ENCODE measurements at places on chromosomes 7 and 10.
A peak's percentile ranks its signal among the peaks of the same experiment; 100 is the strongest.

DNA sequence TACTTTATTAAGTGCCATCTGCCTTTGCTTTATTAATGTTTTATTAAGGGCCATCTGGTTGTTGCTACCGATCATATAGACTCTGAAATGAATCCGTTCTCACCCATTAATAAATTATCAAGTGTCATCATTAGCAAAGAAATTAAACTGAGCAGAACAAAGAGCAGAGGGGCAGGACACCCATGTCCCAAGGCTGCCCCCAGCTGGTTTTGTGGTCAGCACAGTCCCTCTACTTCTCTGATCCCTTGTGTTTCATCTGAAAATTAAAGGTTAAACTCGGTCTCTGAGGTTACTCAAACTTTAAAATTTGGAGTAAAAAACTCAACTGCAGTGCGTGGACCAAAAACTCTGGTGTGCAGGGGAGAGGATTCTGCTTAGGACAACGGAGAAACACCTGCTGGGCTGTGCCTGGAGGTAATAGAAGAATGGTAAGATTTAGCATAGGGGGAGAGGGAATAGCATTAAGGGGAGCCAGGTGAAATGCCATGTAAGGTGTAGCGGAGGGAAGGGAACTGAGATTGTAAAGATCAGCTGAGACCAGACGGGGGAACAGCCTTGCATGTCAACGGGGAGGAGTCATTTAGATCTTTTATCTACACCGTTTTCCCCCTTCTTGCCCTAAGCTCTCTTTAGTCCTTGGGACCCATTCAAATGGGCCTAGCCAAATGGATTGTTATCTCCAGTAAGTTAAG lies 10.8 kb upstream of the GSDME start:
- DNase-seq, result no peak

GRCh38 chr10:366186-366585 lies 230.9 kb downstream of the ZMYND11 start:
- no peak for DNase-seq

DNA sequence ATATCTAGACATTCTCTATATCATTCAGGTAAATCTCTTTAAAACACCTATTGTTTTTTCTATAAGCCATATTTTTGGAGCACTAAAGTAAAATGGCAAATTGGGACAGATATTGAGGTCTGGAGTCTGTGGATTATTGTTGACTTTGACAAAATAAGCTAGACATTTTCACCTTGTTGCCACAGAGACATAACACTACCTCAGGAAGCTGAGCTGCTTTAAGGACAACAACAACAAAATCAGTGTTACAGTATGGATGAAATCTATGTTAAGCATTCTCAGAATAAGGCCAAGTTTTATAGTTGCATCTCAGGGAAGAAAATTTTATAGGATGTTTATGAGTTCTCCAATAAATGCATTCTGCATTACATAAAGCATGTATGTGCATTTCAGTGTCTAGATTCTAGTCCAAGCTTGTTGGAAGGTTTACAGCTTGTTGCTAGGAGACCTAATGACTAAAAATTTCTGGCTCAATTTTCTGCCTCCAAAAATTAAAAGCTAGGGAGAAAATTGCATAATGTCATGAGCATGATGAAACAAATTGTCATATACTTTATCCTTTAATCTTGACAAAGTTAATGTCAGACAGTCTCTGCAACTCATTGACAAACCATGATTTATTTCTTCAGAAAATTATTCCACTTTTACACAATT lies 18.3 kb downstream of the LIPM start:
- no peak for DNase-seq

- no peak for DNase-seq
These were observed 6.3 kb downstream of the CALML5 start for GRCh38 chr10:5492929-5493576.

DNA sequence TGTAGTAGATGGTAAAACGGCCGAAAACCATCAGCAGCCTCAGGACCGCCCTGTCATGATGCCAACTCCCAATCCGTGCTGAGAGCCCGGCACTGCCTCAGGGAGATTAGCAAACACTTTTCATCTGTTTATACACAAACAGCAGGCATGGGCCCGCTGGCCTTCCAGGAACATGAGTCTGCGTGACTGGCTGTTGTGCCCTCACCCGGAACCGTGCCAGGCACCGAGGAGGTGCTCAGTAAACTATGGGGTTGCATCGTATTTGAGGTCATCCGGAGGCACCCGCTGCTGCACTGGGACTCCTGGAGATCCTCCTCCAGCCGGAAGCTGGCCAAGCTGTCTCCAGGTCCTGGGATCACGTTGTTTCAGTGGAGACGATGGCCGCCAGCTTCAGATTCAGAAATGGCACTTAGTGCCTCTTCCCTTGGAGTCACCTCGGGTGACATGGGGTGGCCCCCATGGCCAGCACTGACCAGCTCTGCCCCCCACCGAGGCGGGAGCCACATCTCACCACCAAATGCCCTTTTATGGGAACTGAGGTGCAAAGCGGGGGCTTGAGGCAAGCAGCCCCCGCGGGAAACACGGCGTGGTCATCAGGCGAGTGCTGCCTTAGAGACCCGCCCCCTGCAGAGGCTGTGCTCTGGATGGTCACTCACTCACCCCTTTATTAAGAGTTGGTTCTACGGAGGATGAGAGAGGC lies 585.9 kb downstream of the PTPRN2 start:
- no peak for DNase-seq

DNA sequence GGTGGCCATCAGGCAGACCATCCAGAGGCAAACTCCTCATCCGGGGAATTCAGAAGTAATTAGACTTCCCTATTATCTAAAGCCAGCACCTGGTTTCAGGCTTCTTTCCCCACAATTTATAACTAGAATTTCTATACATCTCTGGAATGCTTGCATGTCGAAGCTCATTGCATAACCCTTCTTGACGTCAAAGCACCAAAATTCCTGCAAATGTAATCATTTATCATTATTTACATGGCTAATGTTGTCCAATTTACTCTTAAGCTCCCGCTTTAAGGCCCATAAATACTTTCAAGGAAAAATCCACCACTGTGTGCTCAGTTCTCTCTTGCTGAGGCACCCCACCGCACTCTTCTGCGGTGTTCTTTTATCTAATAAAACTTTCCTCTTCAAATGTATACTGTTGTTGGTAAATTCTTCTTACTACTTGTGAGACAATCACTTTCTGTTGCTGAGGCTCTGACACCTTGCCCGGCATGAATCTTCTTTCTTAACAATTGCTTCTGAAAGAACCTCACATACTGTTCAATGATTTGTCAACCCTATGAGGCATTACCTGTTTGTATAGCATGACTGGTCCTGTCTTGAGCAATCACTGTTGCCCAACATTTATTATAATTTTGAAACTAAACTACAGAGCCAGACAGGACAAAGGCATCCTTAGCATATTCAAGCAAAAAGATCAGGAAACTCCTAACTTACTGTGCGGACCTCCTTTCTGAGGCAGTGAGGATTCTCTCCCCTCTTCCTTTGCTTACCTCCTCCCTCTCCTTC lies 17.4 kb upstream of the GPR141 start:
- DNase-seq, result no peak

- DNase-seq, result no peak
These were observed 168.8 kb upstream of the CDCA7L start for GRCh38 chr7:22114440-22114981.

DNA sequence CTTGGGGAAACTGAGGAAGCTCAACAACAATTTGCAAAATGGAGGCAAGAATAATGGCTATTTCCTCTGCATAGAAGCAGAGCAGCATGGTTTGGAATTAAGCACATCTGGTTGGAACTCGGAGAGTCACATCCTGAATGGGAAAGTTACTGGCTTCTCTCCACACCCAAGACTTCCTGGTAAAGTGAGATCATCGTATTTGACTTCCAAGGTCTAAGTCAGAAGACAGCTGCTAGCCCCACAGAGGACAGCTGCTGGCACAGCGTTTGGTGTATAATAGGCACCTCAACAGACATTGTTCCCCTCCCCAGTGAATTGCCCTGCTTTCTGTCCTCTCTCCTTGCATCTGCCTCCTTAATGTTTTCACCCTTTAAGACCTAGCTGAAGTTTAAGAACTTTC lies 37.0 kb upstream of the NRF1 start:
- DNase-seq, result no peak

DNA sequence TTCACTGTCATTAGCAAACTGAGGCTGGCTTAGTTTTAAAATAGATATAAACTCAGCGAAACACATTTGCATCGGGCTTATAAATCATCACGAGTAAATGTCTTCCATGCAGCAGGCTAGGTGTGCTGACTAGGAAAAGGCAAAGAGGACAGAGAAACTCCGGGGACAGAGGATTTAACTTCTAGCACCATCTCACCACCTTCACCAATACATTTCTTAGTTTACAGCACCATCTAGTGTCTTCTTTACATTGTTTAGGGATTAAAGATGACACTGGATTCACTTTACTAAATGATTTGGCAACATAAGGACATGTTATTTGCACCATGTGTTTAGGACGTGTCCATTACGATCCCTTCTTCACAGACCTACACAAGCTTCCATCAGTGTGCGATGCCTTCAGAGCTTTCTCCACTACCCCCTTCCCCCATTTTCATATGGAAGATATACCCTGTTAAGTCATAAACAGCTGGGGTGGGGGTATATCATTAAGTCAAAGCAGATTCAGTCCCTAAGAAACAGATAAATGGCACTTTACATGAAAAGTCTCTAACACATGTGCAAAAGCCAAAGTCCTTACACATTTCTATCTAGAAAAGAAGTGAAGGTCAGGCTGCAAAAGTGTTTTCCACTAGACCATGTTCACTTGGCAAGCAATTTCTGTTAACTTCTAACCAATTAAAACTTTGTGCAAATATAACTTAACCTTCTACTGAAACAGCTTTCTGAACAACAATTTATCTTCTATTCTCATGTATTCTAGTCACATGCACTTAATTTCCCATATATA lies 103.3 kb downstream of the GRB10 start:
- DNase-seq, result no peak

DNA sequence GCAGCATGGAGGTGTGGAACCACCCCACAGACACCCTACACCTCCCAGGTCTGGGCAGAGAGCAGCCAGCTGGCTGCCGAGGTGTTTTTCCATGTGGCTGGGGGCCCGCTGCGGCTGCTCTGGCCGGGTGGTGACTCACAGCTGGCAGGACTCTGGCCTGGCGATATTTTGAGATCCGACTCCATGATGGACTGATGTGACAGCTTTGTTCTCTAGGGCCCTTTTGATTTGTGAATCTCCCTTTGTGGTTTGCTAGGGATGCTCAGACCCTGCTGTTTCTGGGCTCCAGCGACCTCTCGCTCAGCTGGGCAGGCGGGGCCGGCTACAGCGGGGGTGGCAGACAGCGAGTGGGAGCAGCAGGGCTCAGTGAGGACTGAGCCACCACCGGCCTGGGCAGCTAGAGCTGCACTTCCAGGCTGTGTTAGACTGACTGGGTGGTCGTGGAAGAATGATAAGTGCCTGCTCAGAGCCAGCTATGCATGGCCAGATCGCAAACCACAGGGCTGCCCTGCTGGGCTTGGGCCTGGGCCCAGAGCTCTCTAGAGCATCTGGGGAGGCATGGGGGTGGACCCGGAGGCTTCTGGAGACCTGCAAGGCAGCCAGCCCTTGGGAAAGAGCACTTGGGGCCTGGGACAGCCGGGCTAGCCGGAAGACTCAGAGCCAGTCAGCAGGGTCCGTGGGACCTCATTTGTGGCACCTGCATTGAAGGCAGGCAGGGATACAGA lies 46.2 kb upstream of the GDF10 start:
- no peak for DNase-seq

DNA sequence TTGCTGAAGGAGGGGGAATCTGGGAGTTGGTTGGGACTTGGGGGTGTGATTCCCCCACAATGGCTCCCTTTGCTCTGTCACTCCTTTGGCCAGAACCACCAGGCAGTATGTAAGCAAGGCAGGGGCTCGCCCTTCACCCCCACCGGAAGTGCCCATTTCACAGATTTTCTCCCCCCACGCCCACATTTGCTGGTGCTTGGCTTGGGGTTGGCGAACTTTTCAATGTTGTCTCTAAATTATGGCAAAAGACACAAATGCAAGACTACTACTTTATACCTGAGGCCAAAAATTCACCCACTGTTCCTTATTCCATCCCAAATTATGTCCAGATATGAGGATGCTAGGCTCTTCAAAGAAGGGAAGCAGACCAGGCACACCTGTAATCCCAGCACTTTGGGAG lies 24.5 kb downstream of the RBAK start:
- DNase-seq, result no peak

DNA sequence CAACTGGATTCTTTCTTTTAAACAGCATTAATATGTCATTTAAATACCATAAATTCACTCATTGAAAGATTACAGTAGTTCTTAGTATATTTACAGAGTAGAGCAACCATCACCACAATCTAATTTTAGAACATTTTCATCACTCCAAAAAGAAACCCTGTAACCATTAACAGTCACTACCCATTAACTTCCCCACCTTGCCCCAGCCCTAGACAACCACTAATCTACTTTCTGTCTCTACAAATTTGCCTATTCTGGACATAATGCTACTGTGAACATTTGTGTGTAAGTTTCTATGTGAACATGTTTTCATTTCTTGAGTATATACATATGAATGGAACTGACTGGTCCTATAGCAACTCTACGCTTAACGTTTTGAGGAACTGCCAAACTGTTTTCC lies 42.4 kb downstream of the P4HA1 start:
- DNase-seq, result no peak

DNA sequence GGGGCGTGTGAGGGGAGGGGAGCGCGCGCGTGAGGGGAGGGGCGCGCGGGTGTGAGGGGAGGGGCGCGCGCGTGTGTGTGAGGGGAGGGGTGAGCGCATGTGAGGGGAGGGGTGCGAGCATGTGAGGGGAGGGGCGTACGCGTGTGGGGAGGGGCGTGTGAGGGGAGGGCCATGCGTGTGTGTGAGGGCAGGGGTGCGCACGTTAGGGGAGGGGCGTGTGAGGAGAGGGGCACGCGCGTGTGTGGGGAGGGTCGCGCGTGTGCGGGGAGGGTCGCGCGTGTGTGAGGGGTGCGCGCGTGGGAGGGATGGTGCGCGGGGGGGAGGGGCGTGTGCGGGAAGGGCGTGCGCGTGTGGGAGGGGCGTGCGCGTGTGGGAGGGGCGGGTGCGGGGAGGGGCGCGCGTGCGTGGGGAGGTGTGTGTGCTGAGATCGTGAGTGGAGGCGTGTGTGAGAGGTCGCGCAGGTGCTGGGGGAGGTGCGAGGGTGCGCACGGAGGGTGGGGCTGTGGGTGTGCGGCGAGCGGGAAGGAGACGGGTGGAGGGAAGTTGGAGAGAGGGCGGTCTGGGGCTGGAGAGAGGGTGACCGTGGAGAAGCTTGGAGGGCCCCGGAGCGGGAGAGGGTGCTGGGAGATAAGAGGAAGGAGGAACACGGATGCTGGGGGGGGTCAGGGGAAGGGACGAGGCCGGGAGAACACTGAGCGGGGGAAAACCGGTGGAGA lies 19.7 kb downstream of the MXI1 start:
- DNase-seq, result peak; percentile 80

GRCh38 chr10:126592901-126593300 lies 77.6 kb downstream of the C10orf90 start:
- DNase-seq, result no peak

GRCh38 chr7:123763191-123763661 lies 14.4 kb upstream of the WASL start:
- DNase-seq, result no peak

- DNase-seq, result no peak
These were observed 80.4 kb downstream of the EPC1 start for GRCh38 chr10:32266566-32266965.

DNA sequence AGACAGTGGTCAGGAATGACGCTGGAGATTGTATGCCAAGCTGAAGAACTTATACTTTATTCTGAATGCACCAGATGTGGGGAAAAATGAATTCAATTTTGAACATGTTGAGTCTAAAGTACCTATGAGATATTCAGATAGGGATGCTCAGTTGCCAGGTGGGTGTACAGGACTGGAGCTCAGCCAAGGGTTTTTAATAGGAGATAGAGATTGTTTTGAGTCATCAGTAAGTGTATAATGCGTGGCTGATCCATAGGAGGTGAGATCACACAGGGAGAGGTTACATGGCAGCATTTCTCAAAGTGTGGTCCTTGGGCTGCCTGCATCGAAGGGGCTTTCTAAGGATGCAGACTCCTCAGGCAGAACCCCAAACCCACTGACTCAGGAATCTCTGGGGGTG lies 6.8 kb upstream of the HIPK2 start:
- no peak for DNase-seq
